ENCODE measurements at places on chromosomes 6 and 20.

DNA sequence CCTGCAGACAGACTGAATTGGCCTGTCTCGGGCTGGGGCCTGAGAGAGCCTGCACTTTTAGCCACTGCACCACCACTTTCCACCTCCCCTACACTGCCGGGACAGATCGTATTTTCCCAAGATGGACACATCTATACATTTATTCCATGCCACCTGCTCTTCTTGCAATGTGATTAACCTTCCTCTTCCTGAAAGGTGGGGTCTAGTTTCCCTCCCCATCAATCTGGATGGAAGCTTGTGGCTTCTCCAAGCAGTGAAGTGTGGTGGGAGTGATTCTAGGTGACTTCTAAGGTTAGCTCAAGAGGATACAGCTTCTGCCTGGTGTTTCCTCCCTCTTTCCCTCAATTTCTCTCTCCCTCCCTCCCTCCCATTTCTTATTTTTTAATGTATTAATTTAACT lies 150.3 kb upstream of the PROKR2 start:
- no peak for DNase-seq

DNA sequence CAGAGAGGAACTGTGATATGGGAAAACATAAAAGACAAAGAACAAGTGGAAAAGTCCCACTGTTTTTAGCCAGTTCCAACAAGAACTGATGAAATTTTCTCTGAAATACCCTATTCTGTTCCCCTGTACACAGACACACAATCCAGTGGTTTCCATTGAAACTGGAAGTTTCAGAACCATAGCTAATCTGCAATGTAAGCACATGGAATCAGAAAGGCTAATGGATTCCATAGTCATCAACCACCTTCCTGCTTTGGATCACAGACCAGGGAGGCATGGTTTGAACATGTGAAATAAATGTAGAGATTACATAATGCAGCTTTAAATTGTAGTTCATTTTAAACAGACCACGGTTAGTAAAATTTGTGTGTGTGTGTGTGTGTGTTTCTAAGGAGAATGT lies 242.1 kb downstream of the GJA1 start:
- DNase-seq, result no peak

GRCh38 chr6:119856136-119856535 lies 506.6 kb upstream of the MAN1A1 start:
- no peak for DNase-seq

DNA sequence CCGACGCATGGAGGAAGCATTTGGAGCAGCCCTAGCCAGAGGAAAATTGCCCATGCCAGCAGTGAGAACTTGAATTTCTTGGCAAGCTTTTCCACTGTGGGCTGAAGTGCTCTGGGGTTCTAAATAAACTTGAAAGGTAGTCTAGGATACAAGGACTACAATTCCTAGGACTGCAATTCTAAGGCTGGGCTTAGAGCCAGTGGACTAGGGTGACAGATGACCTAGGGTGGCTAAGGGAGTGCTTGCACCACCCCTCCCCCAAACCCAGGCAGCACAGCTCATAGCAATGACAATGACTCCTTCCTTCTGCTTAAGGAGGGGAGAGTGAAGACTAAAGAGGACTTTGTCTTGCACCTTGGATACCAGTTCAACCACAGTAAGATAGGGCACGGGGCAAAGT lies 122.3 kb downstream of the THBS2 start:
- no peak for DNase-seq

GRCh38 chr6:95365454-95365853 lies 211.9 kb upstream of the MANEA start:
- no peak for DNase-seq

DNA sequence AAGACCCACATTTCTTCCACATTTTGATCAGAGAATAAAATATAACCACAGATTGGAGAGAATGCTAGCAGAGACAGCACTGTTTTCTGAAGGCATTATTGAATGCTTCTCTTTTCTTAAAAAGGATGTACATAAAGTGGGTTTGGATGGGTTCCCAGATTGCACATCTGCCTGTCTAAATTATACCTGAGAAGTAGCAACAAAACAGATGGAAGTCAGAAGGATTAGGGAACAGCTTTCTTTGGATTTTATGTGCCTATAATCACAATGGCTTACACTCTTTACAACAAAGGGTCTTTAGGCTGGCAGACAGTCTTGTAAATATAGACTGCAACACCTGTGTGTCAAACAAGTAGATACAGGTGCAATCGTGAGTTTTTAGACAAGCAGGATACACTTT lies 622.2 kb upstream of the MANEA start:
- DNase-seq, result no peak

GRCh38 chr6:31838968-31839367 lies 11.4 kb downstream of the HSPA1B start:
- no peak for DNase-seq

GRCh38 chr6:100673641-100674040 lies 207.5 kb downstream of the ASCC3 start:
- no peak for DNase-seq

DNA sequence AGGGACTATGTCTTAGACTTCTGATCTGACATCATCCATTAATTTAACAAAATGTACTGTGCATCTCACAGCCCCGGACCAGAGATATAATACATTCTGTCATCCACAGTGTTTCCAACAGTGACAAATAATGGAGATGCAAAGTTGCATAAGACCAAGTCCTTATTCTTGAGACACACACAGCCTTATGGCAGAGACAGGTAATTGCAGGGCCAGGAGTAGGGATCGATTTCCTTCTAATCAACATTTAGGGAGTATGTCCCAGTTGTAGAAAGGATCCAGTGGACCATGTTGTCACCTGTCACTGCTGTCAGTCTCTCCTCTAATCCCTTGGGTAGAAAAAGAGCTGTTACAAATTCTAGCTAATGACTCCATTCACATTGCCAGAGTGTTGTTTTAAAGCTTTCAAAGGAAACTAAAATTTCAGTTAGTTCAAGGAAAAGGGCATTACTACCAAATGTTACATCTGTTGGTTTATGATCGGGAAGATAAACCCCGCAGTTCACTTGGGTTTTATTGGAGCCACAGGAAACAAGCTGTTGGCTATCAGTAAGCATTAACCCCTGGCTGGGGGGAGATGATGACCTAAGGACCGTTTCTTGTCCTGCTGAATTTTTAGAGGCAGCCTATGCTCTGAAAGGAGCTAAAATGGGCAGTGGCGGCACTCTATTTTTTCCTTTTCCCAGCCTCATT lies 111.4 kb upstream of the ATXN1 start:
- DNase-seq, result no peak

DNA sequence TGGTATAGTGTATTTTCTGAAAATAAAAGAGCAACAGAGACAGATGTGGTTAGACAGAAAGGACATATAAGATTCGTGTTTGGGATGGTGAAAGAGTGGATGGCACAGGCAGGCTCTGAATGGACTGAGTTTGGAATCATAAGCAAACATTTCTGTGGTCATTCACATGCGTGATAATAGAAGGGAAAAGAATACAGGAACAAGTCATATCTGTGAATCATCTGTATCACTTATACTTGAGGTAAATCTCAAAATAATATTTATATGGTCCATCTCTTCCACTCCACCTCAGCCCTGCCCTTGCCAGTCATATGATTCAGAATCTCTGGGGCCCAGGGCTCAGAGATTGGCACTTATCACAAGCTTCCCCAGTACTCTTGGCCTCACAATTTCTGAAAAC lies 535.1 kb downstream of the BCKDHB start:
- DNase-seq, result no peak

Measured in activated CD8-positive, alpha-beta memory T cell treated with anti-CD3 and anti-CD28 coated beads for 1 hour (primary cell).